Nasal cavity respiratory epithelium epithelial cell of viscerocranial mucosa (primary cell): ENCODE measurements at places on chromosomes 7 and 10. TPM values are rescaled to one million over a fixed set of nuclear protein-coding genes. Genes with fewer than 3 reads are reported as not detected.

The TLL2 gene
- 0.34 and 17.7 TPM in 2 replicates for total RNA-seq

The SPDYE6 gene
- not detected in 2 replicates for total RNA-seq

The MRLN gene
- not detected in 2 replicates for total RNA-seq

The CROT gene
- total RNA-seq, result 10.3 and 31.6 TPM in 2 replicates

The NOS3 gene
- 0.14 and 0.34 TPM in 2 replicates for total RNA-seq

The SLC18A2 gene
- not detected in 2 replicates for total RNA-seq

The BHLHA15 gene
- 0.93 and 9.9 TPM in 2 replicates for total RNA-seq

The COPG2 gene
- total RNA-seq, result 28.9 and 30.1 TPM in 2 replicates

The VWDE gene
- total RNA-seq, result 3.1 and 3.8 TPM in 2 replicates

The FXYD4 gene
- not detected in 2 replicates for total RNA-seq

The MLXIPL gene
- 0.14 and 0.34 TPM in 2 replicates for total RNA-seq

The NUB1 gene
- total RNA-seq, result 32.5 and 48.6 TPM in 2 replicates

The OR2A12 gene
- total RNA-seq, result not detected in 2 replicates

The H2BK1 gene
- not detected in 2 replicates for total RNA-seq

The HGF gene
- not detected in 2 replicates for total RNA-seq

The ZNF22 gene
- 10.0 and 10.9 TPM in 2 replicates for total RNA-seq

The SH2B2 gene
- 2.4 and 5.1 TPM in 2 replicates for total RNA-seq

The MSMB gene
- 0.34 and 21.0 TPM in 2 replicates for total RNA-seq

The FGFBP3 gene
- 0.21 and 0.34 TPM in 2 replicates for total RNA-seq

The CDNF gene
- 1.2 and 1.4 TPM in 2 replicates for total RNA-seq

The XPNPEP1 gene
- 75.2 and 138 TPM in 2 replicates for total RNA-seq

The CRPPA gene
- 0.34 and 1.00 TPM in 2 replicates for total RNA-seq

The MMD2 gene
- not detected in 2 replicates for total RNA-seq

The TAF6 gene
- 23.6 and 46.7 TPM in 2 replicates for total RNA-seq

The GPRIN2 gene
- total RNA-seq, result 1.4 and 7.8 TPM in 2 replicates

The SORBS1 gene
- 0.34 and 0.78 TPM in 2 replicates for total RNA-seq

The SPRN gene
- total RNA-seq, result not detected in 2 replicates

The MINPP1 gene
- total RNA-seq, result 24.3 and 28.0 TPM in 2 replicates

The LRRC61 gene
- 10.8 and 11.6 TPM in 2 replicates for total RNA-seq

The ADAM8 gene
- 26.5 and 147 TPM in 2 replicates for total RNA-seq

The GRID2IP gene
- total RNA-seq, result under 0.01 and 0.14 TPM in 2 replicates

The AKR1C4 gene
- total RNA-seq, result not detected in 2 replicates

The FEZF1 gene
- under 0.01 TPM in 1 of 2 replicates, not detected in the other for total RNA-seq

The PTN gene
- under 0.01 and 0.07 TPM in 2 replicates for total RNA-seq

The C7orf57 gene
- total RNA-seq, result 0.21 and 3.4 TPM in 2 replicates

The GIMAP4 gene
- not detected in 2 replicates for total RNA-seq

The COBL gene
- total RNA-seq, result 0.34 and 13.5 TPM in 2 replicates

The SBDS gene
- total RNA-seq, result 132 and 167 TPM in 2 replicates

The BTBD16 gene
- total RNA-seq, result under 0.01 and 0.07 TPM in 2 replicates

The ADRA2A gene
- total RNA-seq, result not detected in 2 replicates

The GPR141 gene
- total RNA-seq, result 0.28 TPM in 1 of 2 replicates, not detected in the other

The NME8 gene
- not detected in 2 replicates for total RNA-seq

The STK31 gene
- under 0.01 and 0.07 TPM in 2 replicates for total RNA-seq

The ITPRID1 gene
- total RNA-seq, result not detected in 2 replicates

The VSTM4 gene
- not detected in 2 replicates for total RNA-seq

The NPY4R gene
- total RNA-seq, result 0.07 TPM in 1 of 2 replicates, not detected in the other

The SPAM1 gene
- total RNA-seq, result not detected in 2 replicates

The KCND2 gene
- not detected in 2 replicates for total RNA-seq

The RPEL1 gene
- under 0.01 and 0.14 TPM in 2 replicates for total RNA-seq
